ENCODE measurements at places on chromosomes 1 and 21.

GRCh38 chr1:29504709-29505410 is 268.5 kb downstream of the PTPRU start:
- DNase-seq: no peak

- no peak for DNase-seq
Observed at GRCh38 chr21:38359090-38359489, 102.3 kb downstream of the KCNJ15 start.

DNA sequence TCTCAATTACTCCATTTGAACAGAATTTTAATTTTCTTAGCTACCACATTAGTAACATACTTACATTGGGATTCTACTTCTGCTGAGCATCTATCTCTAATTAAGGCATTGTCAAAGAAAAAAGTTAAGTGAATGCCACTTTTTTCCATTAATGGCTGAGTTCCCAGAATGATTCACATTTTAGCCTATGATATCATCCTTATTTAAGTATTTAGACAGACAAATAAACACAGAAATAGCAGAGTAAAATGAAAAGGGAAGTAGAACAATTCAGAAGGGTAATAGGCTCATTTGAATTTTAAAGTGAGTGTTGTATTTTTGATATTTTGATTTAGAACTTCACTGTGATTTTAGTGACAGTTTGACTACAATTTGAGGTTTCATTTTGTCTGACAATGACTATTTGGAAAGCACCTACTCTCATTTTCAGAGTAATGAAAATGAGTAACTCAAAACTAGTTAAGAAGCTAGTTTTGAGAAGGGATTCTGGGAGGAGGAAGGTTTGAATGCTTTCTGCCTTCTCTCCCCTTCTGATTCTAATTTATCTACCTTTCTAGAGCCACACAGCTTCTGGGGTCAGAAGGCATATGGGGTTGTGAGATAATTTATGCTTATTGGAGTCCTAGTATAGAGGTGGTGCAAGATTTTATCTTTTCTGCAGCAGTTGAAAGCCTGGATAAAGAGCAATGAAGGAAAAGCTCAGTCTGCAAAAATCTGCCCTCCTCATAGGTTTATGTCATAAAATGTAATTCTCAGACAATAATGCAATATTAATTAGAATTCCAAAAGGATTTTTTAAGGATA is 15.5 kb downstream of the LYPLAL1 start:
- DNase-seq: no peak

GRCh38 chr21:38263493-38263892 is 6.7 kb downstream of the KCNJ15 start:
- DNase-seq: no peak

- DNase-seq: no peak
Observed at GRCh38 chr1:50251702-50252101, 143.0 kb downstream of the ELAVL4 start.

DNA sequence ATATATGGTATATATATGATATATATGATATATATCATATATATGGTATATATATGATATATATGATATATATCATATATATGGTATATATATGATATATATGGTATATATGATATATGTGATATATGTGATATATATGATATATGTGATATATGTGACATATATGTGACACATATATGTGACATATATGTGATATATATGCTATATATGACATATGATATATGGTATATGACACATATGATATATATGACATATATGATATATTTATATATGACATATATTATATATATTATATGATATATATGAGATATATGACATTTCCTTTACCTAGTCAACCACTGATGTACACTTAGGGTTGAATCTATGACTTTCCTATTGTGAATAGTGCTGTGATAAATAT is 36.1 kb upstream of the EEIG2 start:
- no peak for DNase-seq

GRCh38 chr1:201455098-201455497 is 13.9 kb downstream of the PHLDA3 start:
- DNase-seq: no peak

DNA sequence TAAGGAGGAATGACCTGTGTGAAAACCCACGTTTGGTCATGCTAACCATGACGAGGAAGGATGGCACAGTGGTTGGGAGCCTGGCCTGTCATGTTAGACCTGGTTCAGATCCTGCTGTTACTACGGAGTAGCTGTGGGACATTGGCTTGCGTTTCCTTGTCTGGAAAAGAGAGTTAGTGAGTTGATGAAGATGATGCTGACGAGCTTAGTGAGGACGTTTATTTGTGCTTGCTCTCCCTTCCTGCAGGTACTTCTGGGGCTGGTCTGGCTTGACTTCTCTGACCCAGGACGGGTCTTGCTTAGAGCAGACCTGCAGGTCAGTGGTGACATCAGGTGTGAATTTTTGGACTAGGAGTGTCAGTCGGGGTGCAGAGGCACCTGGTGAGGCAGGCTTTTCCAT is 14.7 kb downstream of the GALNT2 start:
- no peak for DNase-seq

DNA sequence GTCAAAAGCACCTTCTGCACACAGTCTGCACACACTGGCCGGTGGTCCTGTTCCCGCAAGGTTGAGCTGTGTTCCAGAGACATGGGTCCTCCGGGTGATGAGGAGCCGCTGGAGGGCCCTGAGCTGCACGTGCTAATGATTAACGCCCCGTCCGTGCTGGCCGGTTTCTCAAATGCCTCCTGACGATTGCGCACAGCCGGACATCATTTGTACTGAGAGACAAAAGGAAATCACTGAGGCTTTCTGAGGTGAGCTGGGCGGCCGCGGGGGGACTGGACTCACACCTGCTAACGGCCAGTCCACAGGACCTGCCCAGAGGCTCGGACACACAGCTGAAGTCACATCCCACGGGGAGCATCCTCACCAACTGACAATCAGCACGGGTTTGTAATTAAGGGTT is 29.2 kb downstream of the POFUT2 start:
- DNase-seq: no peak

- DNase-seq: no peak
Observed at GRCh38 chr1:180184041-180184440, 29.4 kb downstream of the QSOX1 start.

GRCh38 chr21:45470087-45470515 is 65.1 kb downstream of the COL18A1 start:
- no peak for DNase-seq

DNA sequence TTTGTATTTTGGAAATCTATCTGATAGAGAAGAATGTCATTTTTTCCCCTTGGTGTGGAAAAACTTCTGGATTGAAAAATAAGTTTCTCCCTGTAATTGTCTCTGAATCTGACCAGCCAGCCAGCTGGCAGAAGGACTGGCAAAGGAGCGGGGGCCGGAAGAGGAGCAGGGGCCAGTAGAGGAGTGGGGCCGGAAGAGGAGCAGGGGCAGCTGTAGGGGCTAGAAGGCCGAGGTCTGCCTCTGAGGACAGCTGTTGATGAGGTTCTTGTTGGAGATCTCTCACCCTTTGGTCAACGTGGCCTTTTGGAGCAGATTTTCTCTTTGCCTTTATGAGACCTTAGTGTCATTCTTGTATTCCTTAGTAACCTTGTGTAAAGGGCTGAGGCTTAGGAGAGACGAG is 121.8 kb downstream of the GALNT2 start:
- DNase-seq: no peak

DNA sequence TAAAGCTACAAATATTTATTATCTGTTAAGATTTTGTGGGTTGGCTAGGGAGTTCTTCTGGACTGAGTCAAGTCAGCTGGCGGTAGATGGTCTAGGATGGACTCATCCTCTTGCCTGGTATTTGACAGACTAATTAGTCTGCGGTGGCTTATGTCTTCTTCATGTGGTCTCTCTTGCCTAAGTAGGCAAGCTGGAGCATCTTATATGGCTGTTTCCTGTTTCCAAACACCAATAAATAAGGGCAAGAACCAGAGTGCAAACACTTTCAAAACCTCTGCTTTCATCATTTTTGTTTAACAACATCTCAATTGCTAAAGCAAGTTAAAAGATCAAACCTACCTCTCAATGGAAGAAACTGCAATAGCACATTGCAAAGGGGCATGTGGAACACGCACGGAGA is 484.8 kb downstream of the PTPRC start:
- DNase-seq: no peak

DNA sequence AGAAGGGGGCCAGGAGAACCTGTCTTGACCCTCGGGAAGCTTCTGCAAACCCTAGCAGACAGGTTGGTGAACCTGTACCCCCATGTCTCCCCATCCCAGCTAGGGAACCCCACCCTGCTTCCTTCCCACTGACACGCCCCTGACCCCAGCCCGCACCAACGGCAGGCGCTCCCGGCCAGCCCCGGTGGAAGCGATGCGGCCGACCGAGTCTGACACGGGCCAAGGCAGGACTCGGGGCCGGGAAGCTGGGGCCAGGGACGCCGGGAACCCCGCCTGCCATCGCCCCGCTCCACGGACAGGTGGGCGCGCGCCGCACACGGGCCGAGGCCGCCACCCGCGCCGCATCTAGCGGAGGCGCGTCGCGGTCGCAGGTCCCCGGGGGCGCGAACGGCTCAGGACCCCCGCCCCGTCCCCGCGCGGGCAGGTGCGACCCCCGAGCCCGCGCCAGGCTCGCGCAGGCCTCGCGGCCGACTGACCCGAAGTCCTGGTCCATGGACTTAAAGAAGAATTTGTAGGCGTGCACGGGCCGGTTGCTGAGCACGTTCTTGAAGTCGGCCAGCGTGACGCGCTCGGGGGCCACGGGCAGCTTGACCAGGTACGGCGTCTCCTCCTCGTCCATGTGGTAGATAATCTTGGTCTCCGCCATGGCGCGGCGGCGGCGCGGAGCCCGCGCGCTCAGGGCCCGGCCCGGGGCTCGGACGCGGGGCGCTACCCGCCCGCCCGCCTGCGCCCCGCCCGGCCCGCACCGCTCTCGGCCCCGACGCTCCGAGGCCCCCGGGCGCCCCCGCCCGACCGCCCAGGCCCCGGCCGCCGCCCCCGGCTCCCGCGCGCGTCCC is 580 bp downstream of the DVL1 start:
- DNase-seq: no peak

DNA sequence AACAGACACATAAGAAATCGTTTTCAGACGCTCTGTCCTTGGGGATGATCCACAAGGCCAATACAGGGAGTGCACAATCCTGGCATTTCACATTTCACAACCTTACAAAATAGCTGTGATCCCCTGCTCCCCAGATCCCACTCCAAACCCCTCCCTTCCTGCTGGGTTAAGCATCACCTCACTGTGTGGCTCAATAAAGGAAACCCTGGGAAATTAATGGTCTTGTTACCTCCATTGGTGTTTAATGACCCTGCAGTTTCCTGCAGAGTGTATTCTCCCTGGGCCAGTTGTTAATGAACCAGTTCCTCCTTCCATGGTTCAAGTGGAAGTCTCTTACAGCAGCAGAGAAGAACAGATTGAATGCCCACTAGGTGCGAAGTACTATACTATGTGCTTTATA is 334.7 kb downstream of the OMA1 start:
- DNase-seq: no peak

- no peak for DNase-seq
Observed at GRCh38 chr1:94551449-94551848, 9.9 kb upstream of the F3 start.

DNA sequence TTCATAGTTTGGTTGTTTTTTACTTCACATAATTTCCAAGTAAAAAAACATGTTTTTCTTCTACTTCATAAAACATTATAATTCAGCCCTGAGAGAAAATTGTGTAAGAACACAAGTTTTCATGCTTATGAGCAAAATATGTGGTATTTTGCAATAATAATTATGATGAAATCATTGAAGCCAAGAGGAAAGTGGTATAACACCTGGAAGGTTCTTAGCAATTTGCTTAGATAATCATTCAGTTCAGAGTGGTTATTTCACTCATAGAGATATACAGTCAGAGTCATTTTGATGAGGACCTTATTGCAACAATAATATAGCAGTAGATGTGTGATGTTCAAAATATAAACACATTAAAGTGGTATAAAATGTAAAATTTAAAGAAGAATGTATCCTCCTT is 94.5 kb downstream of the PLPPR4 start:
- no peak for DNase-seq

DNA sequence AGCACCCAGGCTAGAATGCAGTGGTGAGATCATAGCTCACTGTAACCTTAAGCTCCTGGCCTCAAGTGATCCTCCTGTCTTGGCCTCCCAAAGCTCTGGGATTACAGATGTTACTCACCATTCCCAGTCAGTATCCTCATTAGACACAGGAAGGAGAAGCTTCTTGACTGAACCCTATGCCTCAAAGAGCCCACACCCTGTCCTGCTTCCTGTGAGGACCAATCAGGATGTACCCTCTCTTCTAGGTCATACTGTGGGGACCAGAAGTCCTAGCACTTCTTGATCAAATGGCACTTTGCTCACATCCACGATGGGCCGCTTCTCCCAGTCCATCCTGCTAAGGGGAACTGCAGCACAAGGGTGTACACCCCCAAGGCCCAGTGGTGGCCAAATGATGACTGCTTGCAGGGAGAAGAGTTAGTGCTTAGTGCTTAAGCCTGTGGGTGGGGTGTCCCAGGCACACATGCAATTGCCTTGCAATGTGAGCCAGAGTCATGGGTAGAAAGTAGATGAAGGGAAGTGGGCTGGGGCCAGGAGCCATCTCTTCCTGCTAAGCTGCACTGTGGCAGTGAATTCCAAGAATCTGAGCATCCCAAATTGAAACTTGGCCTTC is 9.8 kb downstream of the CD34 start:
- no peak for DNase-seq

GRCh38 chr1:203321273-203322052 is 16.1 kb downstream of the BTG2 start:
- DNase-seq: no peak

DNA sequence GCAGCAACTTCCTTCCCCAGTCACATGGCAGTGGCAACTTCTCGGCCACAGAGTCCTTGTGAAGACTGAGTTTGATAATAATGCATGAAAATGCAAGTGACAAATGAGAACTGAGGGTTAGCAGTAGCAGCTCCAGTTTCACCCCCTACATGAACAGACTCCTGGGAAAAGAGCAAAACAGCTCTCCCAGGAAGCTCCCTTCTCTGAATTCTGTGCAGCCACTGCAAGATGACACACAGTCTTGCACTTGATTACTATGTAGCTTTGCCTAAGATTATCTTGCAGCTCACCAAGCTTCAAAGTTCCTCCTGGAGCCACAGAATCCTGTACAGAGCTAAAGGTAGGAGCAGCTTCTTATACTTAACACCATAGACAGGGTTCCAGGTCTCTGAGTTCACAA is 4.7 kb downstream of the PGBD5 start:
- DNase-seq: no peak

DNA sequence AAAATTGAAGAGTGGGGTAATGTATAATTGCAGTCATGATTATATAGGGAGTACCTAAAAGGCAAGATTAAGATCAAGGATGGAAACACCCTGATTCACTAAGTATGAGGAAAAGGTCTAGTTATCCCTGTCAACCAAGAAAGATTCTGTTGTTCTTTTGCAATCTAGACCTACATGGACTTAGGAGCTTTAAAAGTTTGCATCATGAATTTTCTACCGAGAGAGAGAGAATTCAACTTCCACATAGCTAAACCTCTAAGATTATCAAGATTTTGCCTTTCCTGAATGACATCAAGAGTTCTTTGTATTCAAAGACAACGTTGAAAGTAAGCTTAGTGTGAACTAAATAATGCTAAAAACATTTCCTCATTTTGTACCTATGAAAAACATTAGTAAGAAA is 78.8 kb upstream of the RBM34 start:
- no peak for DNase-seq

GRCh38 chr21:28986677-28987076 is 6.0 kb downstream of the LTN1 start:
- DNase-seq: no peak

Measured in activated CD8-positive, alpha-beta memory T cell treated with anti-CD3 and anti-CD28 coated beads for 1 hour (primary cell).